CD8-positive, alpha-beta memory T cell (primary cell): ENCODE measurements at places on chromosomes 2 and 18.

- DNase-seq, result no peak
These were observed 29.3 kb downstream of the FEZ2 start for GRCh38 chr2:36568516-36569246.

- no peak for DNase-seq
These were observed 13.5 kb downstream of the SNED1 start for GRCh38 chr2:241011751-241012510.

GRCh38 chr2:237590272-237591140, at the start of gene RAB17:
RAB17 (minus strand) TSS chr2:237590734; CDS start chr2:237586154, 4,580 bp downstream.
- DNase-seq, result no peak

- DNase-seq, result no peak
These were observed 79.0 kb upstream of the CDH19 start for GRCh38 chr18:66682855-66683322.

DNA sequence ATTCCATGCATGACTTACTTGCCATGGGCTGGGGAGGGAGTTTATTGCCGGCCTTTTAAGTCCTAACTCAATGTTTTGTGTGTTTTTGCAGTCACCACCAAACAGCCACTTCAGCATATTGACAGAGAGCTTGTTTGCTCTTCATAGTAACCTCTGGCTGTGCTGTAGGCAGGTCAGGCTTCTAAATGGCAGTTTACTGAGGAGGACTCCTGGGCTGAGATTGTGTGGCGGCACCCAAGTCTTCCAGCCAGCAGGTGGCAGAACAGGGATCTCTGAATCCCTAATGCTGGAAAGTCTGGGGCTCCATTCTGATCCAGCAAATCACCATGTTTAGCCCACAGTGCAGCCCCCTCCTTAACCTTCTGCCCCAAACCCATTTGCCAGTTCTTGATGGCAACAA, 121.2 kb downstream of the CAPN13 start:
- DNase-seq, result no peak
